ENCODE measurements at places on chromosomes 12 and 14.

DNA sequence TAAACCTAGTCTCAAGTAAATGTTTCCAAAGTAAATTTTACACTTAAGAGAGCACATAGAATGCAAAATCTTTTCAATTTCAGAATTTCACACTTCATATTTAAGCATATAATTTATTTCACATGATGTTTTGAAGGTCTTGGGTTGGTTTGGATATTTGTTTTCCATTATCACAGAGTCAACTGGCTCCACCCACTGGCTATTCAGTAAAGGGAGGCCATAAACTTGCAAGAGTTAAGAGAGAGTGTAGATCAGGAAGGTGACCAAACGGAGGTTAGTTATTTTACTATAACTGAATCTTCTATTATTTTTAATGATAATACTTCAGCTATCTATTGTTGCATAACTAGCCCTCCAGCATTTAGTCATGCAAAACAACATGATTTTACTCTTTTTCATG lies 6.2 kb upstream of the CPNE8 start:
- DNase-seq: no peak

DNA sequence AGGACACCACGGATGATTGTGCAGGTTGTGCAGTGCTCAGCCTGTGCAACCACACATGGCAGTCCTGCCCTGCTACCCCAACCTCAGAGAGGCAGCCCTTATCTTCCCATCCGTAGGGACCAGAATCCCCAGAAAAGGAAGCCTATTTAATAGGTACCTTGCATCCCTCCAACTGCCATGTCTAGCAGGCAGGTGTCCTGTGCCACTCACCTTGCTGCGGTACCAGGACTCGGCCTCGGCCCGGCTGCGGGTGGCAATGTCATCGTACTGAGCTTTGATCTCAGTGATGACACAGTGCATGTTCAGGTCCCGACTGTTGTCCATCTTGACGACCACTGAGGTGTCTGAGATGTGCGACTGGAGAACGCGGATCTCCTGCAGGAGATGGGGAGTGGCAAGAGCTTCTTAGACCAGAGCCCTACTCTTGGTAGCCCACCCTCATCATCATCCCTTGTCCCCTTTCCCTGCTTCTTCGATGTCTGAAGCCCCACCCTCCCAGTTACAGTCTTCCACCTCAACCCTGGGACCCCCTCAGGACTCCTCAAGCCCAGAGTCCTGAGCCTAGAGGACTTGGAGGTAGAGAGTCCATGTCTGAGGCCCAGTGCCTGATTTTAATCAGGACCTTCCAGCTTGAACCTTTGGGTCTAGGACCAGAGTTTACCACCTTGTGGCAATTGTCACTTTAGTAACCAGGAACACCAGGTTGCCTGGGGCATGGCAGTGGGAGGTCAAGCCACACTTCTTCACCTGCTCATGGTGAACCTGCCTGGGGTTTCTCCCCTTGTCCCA lies 20.5 kb downstream of the KRT7 start:
- no peak for DNase-seq

GRCh38 chr12:131882804-131883520 lies 11.5 kb upstream of the ULK1 start:
- no peak for DNase-seq

DNA sequence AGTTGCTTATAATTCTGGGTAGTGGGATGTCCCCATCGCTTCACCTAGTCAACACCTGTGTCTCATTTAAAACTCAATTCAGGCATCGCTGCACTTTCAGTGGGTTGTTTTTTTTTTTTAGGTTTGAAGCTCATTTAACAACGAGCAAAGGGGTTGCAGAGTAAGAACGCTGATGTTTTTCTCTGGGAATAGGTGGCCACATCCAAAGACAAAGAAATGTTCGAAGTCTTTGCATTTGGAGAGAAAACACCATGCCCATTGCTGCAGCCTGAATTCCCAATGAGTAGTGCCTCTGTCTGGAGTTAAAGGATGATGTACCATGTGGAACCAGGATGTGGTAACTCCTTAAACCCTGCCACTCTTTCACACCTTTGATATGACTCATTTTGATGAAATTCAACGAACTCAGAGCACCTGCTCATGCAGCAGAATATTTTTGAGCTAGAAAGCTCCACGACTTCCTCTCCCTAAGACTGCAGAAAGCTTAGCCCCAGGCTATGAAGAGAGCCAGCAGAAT lies 35.1 kb upstream of the BATF start:
- DNase-seq: no peak

DNA sequence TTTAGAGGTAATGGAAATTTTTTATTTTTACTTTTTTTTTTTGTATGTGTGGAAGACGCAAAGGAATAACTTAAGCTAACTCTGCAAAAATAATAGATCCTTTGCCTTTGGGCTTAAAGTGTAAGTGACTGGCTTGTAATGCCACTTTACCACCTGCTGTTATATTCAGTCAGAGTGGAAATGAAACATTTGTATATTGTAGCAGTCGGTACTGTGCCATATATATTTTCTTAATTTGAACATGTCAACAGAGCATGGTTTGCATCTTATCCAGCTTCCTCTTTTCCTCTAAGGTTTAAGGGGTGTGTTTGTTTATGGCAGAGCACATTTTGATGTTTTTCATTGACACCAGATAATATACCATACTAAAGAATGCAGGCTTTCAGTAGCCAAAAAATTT lies 176.6 kb downstream of the TRHDE start:
- no peak for DNase-seq

DNA sequence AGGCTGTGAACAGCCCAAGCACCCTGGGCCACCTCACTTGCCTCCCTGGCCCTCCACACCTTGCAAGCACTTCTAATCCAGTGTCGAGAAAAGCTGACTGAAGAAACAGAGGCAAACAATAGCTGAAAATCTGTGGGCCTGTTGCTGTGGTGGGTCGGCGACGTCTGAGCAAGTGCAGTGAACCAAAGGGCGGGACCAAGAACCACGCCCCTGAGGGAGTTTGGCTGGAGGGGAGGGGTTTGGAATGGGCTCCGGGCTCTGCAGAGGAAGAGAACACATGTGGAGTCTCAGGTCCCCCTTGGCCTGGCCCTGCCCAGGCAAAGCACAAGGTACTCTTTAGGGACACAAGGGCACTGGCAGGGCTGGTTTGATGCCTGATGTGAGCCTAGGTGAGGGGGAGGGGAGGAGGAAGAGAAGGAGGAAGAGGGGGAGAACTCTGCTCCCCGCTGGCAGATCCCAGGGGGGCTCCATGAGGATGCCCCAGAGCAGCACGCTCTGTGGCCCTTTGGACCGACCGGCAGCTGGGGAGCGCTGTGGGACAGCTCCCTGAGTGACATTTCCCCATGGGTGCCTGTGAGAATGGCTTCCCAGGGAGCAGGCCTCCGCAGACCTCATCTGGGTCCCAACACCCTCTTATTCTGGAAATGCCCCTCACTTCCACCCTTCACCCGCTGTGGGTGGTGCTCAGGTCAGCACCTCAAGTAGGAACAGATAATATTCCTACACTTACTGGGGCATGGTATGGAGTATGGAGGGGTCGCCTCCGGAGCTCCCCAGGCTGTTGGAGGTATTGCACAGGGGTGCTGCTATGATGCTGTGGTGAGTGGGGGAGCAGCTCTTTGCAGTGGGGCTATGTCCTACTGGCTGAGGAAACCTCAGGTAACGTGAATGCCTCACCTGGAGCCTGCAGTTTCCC lies 85.5 kb downstream of the CPSF2 start:
- no peak for DNase-seq

DNA sequence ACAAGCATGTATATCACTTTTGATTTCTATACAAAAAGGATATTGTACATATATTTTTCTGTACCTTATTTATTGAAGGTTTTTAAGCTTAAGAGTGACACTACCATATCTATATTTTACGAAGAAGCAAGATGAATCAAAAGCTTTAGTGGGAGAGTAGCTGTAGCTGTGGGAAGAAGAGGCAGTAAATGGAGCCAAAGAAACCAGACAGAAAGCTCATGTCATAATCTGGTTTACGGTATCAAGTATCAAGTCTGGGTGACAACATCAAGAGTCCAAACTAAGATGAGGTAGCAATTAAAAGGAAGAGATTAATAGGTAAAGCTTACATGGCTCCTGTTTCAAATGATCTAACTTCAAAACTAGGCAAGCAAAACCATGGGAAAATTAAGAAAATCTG lies 54.8 kb downstream of the CEP83 start:
- no peak for DNase-seq

DNA sequence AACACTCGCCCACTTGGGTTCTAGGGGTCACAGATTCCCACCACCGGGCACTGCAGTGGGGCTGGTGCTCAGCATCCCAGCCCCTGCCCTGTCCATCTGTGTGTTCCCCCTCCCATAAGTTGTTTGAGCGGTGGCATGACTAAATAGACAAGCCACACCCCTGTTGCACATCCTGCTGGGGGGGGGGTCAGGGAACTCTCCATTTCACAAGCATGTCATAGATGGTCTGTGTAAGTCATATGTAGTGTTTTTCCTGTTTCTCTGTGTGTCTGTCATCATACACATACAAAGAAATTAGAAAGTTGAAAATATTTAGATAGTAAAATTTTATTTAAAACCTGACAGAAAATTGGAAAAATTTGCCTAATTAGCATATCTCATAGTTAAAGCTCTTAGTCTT lies 270.2 kb downstream of the IPO8 start:
- no peak for DNase-seq

GRCh38 chr12:57813971-57814772 lies 4.4 kb downstream of the AVIL start:
- peak; percentile 77 for DNase-seq

DNA sequence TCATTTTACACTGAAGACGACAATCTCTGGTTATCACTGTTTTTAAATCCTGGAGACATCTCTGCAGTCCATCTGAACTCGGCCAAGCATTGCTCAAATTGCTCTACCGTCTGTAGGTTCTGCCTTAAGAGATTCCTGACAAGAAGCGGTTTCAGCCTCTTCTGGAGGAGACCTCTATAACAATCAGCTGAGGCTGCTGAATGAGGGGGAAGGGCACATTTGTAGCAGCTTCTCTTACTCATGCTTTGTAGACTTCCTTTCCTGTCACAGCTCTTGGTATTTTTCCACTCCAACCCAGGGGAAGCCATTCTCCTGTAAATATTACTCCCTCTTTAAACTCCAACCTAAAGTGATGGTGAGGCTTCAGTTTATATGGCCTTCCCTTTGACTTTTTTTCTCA lies 3.0 kb downstream of the ARG2 start:
- DNase-seq: peak; percentile 73
